ENCODE measurements at places on chromosomes 1 and 21.

DNA sequence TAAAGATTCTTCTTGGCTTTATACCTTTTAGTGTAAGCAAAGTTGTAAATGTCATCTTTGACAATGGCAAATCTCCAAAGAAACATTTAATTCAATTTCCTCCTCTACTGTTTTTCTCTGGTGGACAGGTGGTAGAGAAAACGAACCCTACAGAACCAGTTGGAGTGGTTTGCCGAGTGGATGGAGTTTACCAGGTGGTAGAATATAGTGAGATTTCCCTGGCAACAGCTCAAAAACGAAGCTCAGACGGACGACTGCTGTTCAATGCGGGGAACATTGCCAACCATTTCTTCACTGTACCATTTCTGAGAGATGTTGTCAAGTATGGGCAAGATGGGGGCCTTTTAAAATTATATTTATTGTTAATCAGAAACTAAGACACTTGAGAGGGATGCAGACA, 25.8 kb downstream of the UAP1 start:
- no peak for DNase-seq

- DNase-seq = no peak
Measured at GRCh38 chr1:67653304-67653703, 31.7 kb upstream of the GADD45A start.

DNA sequence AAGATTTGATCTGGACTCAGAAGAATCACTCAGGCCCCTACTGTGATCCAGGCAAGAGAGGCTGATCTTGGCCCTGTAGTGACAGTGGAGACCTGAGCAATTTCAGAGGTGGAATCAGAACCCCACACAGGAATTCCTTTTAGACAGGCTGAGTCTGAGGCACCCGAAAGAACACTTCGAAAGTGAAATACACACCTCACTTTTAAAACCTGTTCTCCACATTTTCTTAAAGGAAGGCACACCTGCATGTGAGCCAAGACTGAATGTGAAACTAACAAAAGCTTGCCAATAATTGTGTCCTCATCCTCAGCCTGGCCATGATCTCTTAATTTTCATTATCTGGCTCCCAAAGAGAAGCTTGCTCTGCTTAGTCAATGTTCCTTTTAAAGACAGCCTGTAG, 32.2 kb downstream of the SIPA1L2 start:
- no peak for DNase-seq

- no peak for DNase-seq
Measured at GRCh38 chr1:98292994-98293393, 368.5 kb upstream of the SNX7 start.

DNA sequence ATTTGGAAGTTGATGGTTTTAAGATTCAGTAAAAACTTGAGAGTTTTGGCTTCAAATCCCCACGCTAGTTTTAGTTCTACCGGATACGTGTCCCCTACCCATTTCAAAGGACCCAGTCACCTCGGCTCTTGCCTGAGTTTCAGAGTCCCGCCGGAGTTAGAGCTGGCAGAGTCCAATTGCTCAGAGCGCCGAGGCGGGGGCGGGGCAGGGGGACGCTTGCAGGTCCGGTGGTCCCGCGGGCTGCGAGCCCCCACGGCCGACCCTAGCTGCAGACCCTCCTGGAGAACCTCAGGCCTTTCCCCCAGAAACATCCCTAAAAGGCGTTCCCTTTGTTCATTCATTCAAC, 765 bp upstream of the VPS45 start:
- DNase-seq = no peak

DNA sequence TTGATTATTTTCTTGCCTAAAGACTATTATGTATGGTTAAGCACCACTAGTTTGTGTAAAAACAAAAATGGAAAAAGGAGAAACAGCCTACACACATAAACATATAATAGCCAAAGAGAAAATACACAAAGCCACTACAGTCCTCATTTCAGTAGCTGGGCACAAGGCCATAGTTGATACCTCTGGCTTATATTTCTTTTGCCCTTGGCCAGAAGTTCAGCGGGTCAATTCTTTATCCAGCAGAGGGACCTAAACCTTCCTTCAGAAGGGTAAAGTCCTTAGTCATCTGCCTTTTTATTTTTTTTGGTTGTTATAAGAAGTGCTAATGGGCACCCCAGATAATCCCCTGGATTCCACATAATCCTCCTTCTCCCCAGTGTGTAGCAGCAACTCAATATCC, 134.1 kb downstream of the PIGK start:
- DNase-seq = no peak

- no peak for DNase-seq
Measured at GRCh38 chr1:228131766-228132165, 8.3 kb upstream of the GUK1 start.

- no peak for DNase-seq
Measured at GRCh38 chr1:208604295-208604694, 360.1 kb upstream of the PLXNA2 start.

DNA sequence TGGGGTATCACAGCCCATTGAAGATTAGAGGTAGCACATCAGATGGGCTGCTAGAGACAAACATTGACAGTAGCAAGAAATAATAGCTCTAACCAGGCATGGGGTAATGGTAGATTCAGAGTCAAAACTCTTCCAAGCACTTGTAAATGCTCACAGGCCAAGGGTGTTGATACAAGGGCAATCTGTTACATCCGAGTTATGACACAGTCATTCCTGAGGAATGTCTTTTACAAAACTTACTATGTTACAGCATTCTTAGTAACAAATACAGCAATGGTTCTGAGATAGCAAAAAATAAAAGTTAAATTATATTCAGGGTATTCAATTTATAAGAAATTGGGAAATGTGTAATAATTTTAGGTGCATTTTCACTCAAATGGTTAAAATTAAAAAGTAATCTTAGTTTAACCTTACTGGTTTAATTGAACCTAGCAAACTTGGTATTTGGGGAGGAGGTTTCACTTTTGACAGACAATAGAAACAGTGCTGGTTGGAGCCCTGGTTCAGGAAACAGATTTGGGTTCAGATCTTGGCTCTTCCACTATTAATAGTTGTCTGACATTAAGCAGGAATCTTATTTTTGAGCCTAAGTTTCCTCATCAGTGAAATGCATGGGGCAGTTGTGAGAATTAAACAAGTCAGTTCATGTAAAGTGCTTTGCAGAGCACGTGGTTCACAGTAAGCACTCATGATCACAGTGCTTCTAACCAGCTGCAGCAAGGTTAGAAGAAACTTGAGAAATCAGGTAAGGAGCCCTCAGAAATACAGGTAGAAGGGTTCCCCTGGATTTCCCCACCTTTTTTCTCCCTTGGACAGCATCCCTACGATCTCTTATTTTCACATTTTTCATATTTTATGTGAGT, 4.4 kb downstream of the ST3GAL3 start:
- DNase-seq = no peak

GRCh38 chr1:94522304-94522703, 19.3 kb downstream of the F3 start:
- peak; percentile 47 for DNase-seq

GRCh38 chr1:58670181-58670580, 29.7 kb downstream of the MYSM1 start:
- no peak for DNase-seq

GRCh38 chr21:31164713-31165694, 126.7 kb upstream of the KRTAP19-8 start:
- no peak for DNase-seq

- no peak for DNase-seq
Measured at GRCh38 chr1:26477446-26478152, 5.4 kb downstream of the HMGN2 start.

DNA sequence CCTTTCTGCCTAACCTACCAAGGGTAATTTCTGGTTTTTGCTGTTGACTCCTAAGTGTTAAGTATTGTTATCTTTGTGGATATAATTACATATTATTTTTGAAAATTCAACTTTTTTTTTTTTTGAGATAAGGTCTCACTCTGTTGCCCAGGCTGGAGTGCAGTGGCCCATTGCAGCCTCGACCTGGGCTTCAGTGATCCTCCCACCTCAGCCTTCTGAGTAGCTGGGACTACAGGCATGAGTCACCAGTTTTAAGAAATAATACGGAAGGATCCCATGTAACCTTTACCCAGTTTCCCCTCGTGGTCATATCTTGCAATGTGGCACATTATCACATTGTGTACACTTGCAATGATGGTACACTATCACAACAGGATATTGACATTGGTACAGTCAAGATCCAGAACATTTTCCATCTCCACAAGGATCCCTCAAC, 3.1 kb downstream of the CHD1L start:
- no peak for DNase-seq

DNA sequence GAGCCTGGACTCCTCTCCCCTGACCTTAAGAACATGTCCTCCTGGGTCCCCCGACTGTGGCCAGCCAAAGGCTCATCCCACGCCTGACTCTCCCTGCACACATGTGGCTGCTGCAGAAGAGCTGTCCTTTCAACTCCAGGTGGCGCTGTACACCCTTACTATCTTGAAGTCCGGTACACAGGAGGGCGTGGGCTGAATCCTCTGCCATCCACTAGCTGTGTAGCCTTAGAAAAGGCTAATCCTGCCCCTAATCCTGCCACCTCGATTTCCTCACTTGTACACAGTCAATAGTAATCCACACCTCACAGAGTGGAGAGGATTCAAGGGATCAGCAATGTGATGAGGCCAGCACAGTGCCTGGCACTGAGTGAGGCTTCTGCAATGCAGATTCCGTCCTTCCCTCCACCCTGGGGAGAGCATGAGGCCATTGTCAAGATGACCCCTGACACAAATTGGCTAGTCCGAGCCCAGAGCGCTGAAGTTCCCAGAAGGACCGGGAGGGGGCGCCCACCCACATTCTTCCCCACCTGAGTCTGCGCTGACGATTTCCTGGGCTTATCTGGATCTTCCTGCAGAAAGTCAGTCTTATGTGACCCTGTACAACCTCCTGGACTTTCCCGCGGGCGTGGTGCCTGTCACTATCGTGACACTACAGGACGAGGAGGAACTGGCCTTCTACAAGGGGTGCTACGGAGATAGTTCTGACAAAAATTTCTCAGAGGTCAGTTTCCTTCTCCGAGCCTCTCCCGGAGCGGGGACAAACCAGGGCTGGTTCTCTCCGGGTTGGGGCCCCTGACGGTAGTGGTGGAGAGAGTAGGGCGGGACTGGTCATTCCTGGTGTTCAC, 47.1 kb upstream of the DMBX1 start:
- DNase-seq = no peak

DNA sequence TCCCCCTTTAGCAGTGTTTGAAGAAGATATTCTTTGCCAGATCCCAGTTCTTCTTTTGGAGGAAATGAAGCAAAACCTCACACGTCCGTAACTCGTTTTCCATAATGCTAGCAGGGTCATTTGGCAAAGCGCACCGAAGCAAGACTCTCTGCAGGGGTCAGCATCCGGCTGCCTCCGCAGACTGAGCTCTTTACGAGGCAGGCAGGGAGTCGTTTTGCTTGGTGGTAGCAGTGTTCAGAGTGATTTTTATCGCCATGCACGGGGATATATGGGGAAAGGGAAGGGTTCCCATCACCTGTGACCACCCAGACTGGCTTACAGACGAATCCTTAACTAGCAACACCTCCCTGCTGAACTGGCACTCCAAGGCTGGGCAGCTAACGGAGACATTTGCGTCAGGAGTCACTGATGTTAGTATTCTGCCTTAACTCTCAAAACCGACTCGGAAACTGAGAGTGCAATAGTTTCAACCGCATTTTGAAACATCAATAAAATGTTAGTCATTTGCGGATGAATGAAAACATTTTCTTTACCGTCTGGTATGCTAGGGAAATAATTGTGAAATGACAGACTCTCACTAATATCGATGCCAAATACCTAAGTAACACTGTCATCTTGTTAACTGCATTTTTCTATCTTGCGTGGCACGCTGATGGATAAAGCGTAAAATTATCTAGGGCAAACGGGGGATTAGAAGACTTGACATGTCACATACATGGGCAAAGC, 2.2 kb upstream of the NEGR1 start:
- DNase-seq = peak; percentile 49

DNA sequence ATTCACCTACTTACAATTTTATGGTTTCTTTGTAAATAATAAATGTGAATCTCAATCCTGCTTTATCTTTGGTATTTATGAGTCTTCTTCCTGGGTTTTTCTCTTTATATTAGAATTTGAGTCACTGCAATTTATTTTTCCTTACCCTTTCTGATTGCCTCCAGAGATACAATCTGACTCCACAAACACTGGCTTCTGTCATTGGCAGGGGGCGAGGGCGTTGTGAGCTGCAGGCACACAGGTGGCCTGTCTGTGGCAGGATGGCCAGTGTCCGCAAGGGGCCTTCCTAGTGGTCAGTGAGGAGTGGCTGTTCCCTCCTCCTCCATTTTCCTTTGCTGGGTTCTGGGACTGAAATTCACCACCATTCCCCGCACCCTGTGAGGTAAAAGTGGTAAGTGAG, 2.0 kb upstream of the MTARC1 start:
- no peak for DNase-seq

DNA sequence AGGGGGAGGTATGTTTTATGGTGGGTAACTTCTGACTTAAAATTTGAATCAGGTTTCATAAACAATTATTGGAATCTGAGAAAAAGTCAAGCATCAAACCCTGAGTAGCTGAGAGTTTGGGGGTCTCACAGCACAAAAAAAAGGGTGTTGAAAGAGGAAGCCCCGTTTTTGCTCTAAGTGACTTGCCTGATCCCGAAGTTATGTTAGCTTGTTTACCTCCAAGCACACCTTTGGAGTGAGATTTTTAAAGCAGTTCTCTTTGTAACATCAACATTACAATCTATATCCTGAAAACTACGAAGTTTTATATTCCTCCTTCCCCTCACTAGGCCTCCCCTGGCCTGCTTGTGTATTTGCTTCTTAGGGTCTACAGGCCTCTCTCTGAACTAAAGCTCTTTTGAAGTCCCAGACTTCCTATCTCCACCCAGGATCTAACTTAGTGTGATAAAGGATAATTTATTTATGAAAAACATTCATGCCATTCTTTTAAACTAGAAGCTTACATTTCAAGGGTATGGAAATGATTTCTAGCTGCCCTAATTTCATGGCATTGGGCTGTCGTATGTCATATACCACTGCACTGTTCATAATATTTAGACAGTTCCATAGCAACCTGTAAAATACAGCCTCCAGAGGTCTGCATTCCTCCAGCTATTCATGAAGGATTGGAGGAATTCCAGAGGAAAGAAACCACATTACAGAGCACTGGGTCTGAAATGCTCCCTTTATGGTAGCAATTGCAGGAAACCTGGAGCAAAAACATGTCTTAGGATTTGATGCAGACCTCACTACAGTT, 36.1 kb upstream of the RGS1 start:
- peak; percentile 93 for DNase-seq

DNA sequence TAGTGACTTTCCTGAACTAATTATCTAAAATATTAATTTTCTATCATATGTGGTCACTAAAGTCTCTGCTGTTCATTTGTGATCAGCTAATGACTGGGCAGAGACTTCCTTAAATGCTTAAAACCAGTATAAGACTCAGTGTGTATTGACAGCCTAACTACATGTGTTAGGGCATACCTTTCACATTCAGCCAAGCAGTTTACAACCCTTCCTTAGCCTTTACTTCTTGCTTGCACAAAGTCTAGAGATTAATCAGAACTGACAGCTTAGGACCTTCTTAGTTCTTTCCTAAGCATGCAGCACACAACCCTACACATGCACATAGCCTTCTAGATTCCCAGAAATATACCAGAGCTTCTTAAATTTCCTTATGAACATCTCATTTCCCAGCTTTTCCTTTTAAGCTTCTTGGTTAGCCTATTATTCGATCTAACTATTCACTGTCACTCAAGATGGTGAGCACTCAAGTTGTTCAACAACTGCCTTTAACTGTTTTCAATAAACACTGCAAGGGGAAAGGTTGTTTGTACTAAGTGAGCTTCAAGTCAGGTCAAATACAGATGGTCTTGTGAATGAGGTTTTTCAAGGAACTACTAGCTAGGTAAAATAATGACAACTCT, 13.4 kb downstream of the EYA3 start:
- no peak for DNase-seq

GRCh38 chr1:201503397-201504176, 3.3 kb downstream of the CSRP1 start:
- DNase-seq = peak; percentile 72

- no peak for DNase-seq
Measured at GRCh38 chr21:45404730-45405270, at the start of gene COL18A1. COL18A1 (plus strand) TSS chr21:45405165; CDS start chr21:45405231, 66 bp downstream.
